ENCODE measurements at places on chromosomes 11 and 22.

DNA sequence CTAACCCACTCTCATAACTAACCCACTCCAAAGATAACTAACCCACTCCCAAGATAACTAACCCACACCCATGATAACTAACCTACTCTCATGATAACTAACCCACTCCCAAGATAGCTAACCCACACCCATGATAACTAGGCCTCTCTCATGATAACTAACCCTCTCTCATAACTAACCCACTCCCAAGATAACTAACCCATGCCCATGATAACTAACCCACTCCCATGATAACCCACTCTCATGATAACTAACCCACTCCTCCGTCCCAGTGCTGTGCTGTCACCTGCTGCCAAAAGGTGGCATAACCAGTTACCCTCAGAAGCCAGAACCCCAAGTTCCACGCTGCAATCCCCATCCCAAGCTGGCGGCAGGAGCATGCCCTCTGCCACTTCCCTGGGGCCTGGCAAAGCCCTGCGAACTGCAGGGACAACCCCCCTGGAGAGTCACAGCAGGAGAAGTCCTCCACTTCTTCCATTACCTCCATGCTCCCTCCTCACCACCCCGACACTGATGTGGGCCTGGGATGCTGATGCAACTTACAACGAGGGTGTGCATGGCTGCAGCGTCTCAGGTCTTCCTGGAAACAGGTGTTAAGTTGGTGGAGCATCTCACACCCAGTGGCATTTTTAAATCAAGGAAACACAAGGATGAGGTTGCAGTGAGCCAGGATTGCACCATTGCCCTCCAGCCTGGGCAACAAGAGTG is 30.8 kb upstream of the CELSR1 start:
- no peak for DNase-seq

DNA sequence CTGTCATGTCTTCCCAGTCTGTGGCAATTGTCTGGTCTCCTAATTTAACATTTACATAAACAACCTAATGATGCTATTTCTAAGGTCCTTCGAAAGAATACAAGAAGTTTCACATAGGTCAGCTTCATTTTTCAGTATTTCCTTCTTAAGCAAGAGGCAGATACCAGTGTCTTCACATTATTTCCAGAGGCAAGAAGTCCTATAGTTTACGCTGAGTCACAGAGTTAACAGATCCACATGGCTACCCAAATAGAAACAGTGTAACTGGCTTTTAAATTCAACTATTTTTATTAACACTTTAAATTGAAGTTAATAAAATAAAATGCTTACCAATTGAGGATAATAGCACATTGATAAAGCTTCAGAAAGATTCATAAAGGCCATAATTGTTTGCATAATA is 10.9 kb downstream of the PRRG4 start:
- DNase-seq: no peak

GRCh38 chr11:76626921-76627401 is 43.6 kb downstream of the LRRC32 start:
- peak; percentile 77 for DNase-seq

DNA sequence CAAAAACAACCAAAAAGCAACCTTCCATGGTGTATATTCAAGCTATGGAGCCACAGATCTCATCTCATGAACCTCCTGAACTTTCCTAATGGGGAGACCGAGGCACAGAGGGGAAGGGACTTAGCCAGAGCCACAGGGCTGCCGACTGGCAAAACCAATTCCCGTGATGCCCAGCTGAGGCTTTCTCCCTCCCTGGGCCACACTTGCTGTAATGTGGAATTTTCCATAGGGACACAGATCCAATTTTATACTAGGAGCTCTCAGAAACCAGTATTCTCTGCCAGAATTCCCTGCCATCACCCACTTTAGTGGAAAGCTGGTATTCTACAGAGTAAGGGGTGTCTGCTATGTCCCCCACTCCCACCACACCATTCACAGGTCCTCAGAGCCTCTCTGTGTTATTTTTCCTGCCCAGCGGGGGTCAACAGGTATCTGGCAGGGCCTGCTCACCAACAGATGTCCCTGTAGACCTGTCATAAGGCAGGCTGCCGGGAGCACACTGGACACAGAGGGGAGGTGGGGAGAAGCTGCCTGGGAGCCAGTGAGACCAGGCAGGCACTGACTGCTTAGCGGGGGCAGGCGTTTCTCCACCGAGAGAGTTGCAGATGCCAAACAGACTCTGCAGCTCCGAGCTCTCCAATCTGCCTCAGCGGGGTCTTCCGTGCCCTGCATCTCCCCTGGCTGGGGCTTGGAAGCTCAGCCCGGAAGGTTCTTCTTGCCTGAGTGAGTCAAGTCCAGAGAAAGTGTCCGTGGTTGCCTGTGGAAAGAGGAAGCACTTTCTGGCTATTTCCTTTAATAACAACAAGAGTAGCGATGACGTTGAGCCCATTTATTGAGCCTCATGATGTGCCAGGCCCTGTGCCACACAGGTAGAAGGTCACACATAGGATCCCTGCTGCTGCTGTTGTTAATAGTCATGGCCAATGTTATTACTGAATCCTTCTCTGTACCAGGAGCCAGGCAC is 26.3 kb downstream of the RPS6KA4 start:
- DNase-seq: no peak

DNA sequence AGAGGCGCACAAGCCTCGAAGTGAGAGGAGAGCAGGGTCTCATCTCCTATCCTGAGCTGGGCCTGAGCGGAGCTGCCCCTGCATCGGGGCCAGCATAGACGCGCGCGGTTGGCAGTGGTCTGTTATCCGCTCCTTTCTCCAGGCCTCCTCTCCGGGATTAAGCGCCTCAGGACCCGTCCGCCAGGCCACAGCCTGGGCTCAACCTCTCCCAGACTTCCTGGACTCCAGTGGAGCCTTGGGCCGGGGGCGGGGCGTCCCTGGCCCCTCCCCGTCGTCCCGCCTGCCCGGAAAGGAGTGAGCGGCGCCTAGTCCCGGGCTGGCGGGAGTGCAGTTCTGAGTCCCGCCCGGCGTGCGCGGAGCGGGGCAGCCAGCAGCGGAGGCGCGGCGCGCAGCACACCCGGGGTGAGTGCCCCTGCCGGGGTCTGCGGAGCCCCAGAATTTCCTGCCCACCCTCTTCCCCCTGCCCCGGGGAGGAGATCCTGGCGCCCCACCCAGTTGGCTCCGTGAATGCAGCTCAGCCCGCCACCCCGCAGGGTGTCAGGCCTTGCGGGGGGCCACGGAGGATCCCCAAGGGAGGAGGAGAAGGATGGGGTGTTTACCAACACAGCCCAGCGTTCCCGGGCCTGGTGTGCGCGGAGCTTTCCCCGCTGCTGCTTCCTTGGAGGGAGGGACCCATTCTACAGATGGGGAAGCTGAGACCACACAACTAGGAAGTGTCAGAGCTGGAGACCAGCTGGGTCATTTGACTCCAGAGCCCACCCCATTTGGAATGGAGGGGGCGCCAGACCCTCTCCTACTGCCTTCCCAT is at the start of gene TCIRG1:
TSS of gene TCIRG1 (plus strand) at position 308 of the 808 bp plus-strand sequence. CDS start 2,247 bp downstream, outside the sequence.
- peak; percentile 77 for DNase-seq

DNA sequence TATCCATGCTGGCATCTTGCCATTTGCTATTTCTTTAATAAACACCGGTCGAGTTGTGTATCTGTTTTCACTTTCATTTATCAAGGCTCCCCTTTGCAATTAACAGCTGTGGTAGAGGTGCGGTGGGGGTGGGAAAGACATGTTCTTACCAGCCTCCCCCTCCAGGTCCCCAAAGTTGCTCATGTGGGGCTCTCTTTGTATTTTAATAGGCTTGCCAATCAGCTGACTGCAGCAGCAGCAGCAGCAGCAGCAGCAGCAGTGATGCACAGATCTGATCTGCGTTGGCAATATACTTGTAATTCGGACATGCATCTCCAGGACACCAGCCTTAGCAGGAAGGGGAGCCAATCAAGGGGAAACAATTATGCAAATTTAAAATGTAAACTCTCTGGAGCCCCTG is 40.3 kb upstream of the E2F8 start:
- no peak for DNase-seq

DNA sequence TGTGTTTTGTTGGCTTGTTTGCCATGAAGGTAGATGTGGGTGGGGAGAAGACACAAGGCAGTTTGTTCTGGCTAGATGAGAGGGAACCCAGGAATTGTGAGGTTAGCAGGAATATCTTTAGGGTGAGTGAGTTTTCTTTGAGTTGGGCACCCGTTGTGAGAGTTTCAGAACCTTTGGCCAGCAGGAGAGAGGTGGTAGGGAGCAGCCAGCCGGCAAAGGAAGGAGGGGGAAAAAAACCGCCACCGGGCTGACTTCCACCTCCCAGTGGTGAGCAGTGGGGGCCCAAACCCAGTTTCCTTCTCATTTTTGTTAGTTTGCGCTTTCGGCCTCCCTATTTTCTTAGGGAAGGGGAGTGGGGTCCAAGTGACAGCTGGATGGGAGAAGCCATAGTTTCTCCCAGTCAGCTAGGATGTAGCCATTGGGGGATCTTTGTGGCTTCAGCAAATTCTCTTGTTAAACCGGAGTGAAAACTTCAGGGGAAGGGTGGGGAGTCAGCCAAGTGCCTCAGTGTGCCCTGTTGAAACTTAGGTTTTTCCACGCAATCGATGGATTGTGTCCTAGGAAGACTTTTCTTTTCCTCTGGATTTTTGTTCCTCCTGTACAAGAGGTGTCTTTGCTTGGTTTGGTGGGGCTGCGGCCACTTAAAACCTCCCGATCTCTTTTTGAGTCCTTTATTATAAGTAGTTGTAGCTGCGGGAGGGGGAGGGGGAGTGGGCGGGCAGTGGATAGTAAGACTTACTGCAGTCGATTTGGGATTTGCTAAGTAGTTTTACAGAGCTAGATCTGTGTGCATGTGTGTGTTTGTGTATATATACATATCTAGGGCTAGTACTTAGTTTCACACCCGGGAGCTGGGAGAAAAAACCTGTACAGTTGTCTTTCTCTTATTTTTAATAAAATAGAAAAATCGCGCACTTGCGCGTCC is 1.1 kb upstream of the GCAT start:
- DNase-seq: peak; percentile 42

DNA sequence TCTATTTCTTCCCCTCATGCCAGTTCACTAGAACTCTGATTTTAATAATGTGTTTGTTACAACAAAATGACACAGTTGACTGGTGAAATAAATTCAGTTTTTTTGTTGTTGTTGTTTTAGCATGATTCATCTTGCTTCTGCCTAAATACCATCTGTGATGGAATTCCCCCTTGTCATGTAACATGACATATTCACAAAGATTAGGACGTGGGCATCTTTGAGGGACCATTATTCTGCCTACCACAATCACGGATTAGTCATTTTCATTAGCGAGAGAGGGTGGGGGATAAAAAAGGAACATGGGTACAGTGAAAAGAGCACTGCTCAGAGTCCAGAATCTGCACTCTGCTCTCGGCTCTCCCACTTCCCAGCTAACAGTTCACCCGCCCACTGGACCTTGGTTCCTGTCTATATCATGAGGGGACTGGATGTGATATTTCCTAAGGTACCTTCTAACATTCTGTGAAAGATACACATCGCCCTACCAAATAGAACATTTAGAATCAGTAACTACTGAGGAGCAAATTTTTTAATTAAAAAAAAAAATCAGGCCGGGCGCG is 11.3 kb downstream of the HTATIP2 start:
- no peak for DNase-seq

DNA sequence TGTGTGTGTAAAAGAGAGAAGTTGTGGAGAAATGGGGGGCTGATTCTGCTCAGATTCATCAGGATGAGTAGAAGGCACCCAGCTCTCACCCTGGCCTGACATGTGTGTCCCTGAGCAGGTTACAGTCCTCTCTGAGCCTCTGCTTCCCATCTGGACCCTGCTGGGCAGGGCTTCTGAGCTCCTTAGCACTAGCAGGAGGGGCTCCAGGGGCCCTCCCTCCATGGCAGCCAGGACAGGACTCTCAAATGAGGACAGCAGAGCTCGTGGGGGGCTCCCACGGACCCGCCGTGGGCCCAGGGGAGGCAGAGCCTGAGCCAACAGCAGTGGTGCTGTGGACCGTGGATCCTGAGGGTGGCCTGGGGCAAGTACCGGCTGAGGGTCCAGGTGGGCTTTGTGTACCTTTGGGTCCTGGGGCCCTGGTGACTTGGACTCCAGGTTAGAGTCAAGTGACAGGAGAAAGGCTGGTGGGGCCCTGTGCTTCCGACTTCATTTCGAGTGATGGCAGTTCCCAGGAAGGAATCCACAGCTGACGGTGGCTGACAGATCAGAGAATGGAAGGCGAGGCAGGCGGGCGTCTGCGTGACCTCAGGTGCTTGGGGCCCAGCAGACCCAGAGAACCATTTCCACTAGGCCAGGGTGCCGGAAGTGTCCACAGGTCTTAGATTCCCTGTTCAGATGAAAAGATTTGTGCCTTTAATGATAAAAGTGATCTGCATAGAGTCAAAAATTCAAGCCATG is 21.9 kb downstream of the NEAT1 start:
- no peak for DNase-seq

GRCh38 chr11:102284008-102284407 is 33.3 kb upstream of the BIRC3 start:
- DNase-seq: no peak

DNA sequence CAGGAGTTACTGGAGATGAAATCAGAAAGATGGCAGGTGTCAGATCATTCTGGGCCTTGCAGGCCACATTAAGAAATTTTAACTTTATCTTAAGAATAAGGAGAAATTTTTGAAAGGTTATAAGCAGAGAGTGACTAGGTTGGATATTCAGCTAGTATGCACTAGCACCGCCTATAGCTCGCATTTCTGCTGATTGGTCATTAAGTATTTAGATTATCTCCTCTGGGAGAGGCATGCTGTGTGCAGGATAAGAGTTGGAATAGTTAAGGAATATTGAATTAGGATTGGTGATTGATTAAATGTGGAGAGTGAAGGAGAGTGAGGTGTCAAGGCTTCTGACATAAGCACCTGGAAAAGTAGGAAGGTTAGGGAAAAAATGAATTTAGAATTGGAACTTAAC is 100.6 kb downstream of the STIM1 start:
- no peak for DNase-seq

GRCh38 chr22:47090591-47091245 is 328.3 kb downstream of the TBC1D22A start:
- peak; percentile 48 for DNase-seq

GRCh38 chr22:30080805-30081204 is 541 bp downstream of the HORMAD2 start:
- no peak for DNase-seq

GRCh38 chr11:7509966-7510365 is 3.8 kb upstream of the PPFIBP2 start:
- DNase-seq: peak; percentile 3

DNA sequence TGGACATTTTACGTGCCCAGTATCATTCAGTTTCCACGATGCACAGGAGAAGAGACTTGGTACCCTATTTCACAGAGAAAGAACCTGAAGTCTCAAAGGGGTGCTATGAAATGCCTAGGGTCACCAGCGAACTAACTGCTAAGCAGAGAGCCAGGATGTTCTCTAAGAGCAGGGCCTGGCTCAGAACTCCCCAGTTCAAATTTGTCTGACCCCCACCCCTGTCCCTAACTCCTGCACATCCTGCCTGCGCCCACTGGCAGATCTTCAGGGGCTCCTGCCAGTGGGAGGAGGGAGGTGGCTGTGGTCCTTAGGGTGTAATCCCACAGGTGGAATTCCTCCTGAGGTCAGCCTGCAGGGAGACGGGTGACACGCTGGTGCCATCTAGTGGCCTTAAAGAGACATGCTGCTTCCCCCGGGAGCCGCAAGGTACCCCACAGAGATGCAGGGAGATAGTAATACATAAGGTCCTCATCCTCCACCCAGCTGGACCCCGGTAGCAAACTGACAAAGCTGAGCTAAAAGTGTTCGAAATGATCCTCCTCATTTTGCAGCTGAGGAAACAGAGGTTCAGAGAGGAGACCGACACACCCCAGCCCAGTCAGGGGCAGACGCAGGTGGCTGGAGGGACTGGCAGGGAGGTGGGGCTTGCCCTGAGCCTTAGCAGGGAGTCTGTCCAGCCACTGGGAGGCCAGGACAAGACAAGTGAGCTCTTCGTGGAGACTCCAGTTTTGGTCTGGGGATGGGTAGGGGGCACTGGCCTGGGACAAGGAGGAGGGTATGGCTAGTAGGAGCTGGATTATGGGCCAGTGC is 34.1 kb downstream of the MB start:
- peak; percentile 64 for DNase-seq
